ENCODE measurements at places on chromosomes 13 and 19.

DNA sequence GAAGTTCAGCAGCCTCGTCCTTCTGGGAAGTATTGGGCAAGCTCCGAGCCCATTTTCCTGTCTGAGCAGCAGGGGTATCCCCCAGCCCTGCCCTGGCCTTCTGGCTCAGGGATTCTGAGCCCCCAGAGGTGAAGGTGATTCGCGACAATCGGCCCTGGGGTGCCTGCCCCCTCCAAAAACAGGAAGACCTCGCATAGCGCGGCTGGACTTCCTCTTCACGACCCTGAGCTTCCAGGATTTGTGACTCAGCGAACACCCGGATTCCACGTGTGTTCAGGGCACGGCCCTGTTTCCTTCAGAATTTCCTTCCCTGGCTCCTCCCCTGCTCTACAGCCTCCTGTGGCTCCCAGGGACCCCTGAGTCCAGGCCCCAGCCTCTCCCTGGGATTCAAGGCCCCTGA lies at the start of gene SEMA6B:
Gene SEMA6B, minus strand, starts transcription at position 116 of the 400 bp plus-strand sequence. CDS start 1,227 bp downstream, outside the sequence.
- DNase-seq: no peak

GRCh38 chr13:47869776-47870175 lies 131.3 kb downstream of the SUCLA2 start:
- no peak for DNase-seq

GRCh38 chr13:112454648-112455334 lies 78.6 kb downstream of the SPACA7 start:
- DNase-seq: no peak

- no peak for DNase-seq
Observed at GRCh38 chr13:110698689-110699088, 7.2 kb downstream of the CARS2 start.

DNA sequence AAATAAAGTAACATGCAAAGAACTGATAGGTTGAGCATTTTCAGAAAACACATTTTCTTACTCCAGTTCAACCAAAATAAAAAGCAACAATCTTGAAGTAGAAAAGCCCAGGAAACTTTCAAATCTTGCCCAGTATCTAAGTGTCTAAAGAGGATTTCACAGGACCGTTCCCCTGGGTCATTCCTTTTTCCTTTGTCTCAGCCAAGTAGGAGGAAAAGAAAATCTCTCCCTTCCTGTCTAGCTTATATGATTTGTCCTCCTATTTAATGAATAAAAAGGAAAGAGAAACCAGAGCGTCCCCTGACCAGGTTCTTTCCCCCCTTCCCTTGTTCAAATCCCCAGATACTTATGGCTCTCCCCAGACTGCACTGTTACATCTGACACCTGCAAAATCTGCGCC lies 248.0 kb downstream of the KCTD12 start:
- DNase-seq: no peak

GRCh38 chr19:19457671-19458070 lies 52.2 kb downstream of the GATAD2A start:
- DNase-seq: no peak

GRCh38 chr19:56637976-56638555 lies 4.9 kb upstream of the SMIM17 start:
- no peak for DNase-seq

DNA sequence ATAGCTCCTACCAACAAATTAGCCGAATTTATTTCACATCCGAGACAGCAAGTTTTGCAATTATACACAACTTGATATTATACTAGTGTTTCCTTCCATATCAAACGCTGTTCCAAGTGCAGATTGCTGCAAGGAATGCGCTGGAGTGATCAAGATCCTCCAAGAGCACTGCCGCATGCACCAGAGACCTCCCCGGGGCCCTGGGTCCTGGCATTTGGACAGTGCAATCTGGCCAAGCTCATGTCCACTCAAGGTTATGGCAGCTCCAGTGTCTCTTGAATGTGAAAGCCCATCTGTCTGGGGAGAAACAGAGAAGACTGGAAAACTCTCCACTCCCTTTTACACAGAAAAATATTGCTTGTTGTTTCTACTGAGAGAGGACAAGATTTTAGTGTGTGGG lies 111.9 kb downstream of the HSPH1 start:
- no peak for DNase-seq

DNA sequence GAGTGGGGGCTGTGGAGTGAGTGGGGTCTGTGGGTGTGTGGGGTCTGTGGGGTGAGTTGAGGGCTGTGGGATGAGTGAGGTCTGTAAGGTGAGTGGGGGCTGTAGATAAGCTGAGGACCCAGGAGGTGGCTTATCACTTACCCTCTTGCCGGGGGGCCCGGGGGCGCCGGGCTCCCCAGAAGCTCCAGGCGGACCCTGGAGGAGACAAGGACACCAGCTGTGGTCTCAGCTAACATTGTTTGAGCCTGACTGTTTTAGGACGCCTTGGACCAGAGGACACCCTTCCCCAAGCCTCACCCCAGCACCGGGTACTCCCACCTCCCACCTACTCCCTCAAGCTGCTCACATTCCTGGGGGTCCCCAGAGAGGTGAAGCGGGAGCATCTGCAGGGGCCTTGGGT lies 34.2 kb upstream of the OLFM2 start:
- DNase-seq: no peak

- DNase-seq: no peak
Observed at GRCh38 chr13:29922896-29923295, 72.5 kb upstream of the UBL3 start.

GRCh38 chr19:35901854-35902661 lies at the start of gene HCST:
TSS of gene HCST (plus strand) at chr19:35902529. CDS start at chr19:35902594, 65 bp downstream.
- no peak for DNase-seq

DNA sequence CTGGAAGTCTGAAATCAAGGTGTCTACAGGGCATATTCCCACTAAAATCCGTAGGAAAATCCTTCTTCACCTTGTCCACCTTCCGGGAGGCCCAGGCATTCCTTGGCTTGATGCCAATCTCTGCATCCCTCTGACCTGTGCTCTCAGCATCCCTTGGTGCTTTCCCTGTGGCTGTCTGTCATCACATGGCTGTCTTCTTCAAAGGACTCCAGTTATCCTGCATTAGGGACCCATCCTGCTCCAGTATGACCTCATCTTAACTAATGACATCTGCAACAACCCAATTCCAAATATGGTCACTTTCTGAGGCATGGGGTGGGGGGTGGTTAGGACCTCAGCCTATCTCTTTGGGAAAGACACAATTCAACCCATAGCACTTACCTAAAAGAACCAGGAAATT lies 423.8 kb downstream of the IRS2 start:
- no peak for DNase-seq

GRCh38 chr13:41708713-41709112 lies 251.4 kb downstream of the RGCC start:
- DNase-seq: no peak

- no peak for DNase-seq
Observed at GRCh38 chr13:43783820-43784219, 3.0 kb downstream of the ENOX1 start.

GRCh38 chr19:44744871-44745332 lies 3.6 kb upstream of the BCL3 start:
- DNase-seq: no peak

DNA sequence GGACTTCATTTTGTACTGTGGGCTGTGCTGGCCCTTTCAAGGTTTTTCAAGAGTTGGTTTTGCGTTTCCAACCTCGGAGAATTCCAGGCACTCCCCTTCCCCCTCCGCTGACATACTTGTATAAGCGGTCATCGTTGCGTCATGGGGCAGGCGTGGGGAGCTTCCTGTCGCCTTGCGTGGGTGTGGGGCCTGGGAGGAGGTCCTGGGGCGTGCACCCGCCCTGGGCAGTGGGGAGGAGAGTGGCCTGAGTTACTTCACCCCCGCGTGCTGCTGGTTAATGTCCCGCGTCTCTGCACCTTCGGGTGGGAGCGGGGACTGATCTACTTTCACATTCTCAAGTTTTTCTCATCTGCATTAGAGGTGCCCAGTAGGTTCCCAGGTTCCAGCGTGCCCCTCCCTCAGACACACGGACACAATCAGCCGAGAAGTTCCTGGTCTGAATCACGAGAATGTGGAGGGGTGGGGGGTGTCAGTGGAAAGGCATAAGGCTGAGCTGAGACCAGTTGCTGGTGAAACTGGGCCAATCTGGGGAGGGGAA lies 4.1 kb downstream of the IER2 start:
- no peak for DNase-seq

DNA sequence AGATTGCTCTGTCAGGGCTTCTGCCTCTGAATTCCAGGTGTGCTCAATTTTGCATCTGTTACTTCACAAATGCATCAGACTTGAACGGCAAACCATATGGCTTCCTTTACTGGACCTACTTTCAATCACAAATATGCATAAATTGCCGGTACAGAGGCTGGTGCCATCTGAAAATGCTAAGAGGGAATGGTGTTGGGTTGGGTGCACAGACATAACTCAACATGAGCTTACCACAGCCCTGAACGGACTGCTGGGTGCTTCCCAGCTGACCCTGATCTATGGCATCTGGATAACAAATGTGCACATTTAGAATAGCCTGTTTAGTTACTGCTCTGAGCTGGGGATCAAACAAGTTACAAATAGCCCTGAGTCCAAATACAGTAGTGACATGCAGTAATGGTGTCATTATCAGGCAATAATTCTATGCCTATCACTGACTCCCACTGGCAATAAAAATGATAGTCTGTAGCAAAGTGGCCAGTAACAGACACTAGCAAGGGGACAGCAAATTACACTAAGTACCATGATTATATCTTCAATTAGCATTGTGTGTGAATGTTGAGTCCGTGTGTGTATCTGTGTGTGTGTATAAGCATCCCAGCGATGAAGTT lies 927.3 kb downstream of the DIAPH3 start:
- DNase-seq: no peak

DNA sequence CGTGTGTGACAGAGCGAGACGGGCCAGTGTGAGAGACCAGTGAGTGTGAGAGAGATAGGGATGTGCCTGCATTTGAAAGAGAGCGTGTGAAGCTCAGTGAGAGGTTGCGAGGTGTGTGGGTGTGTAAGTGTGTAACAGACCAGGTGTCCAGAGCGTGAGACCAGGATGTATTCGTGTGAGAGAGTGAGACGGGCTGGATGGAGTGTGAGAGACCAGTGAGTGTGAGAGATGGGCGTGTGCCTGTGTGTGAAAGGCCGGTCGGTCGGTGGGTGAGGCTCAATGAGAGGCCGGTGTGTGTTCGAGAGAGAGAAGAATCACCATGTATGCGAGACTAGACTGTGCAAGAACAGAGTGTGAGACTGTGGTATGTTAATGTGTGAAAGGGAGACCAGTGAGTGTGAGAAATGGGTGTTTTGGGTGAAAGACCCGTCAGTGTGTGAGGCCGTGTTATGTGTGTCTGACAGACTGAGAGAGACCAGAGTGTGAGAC lies 679 bp downstream of the ZNF471 start:
- no peak for DNase-seq

DNA sequence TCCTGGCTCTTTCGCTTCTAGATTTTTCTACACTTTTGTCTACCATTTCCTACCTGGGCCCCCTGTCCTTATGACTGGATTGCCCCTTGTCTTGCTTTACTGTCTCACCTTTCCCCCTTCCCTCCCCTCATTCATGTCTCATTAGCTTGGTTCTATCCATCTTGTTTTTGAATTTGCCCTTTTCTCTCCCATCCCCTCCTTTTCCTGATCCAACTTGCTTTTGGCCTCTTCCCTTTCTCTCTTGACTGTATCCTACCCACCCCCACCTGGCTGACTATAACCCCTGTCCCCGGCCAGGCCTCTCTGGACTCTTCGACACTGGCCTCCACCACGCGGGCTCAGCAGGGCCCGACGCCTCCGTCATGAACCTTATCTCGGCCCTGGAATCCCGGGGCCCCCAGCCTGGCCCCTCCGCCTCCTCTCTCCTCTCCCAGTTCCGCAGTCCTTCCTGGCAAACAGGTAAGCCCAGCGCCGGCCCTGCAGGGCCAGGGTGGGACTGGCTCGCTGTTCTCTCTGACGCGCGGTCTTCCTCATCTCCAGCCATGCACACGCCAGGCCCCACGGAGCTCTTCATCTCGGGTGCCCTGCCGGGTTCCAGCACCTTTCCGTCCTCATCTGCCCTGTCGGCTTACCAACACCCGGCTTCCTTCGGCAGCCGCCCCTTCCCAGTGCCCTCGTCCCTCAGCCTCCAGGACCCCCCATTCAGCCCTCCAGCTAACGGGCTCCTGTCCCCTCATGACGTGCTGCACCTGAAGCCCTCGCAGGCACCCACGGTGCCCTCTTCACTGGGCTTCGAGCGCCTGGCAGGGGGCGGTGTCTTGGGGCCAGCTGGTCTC lies 3.4 kb downstream of the PRR12 start:
- DNase-seq: no peak

- no peak for DNase-seq
Observed at GRCh38 chr13:77022341-77022740, 4.6 kb downstream of the FBXL3 start.

DNA sequence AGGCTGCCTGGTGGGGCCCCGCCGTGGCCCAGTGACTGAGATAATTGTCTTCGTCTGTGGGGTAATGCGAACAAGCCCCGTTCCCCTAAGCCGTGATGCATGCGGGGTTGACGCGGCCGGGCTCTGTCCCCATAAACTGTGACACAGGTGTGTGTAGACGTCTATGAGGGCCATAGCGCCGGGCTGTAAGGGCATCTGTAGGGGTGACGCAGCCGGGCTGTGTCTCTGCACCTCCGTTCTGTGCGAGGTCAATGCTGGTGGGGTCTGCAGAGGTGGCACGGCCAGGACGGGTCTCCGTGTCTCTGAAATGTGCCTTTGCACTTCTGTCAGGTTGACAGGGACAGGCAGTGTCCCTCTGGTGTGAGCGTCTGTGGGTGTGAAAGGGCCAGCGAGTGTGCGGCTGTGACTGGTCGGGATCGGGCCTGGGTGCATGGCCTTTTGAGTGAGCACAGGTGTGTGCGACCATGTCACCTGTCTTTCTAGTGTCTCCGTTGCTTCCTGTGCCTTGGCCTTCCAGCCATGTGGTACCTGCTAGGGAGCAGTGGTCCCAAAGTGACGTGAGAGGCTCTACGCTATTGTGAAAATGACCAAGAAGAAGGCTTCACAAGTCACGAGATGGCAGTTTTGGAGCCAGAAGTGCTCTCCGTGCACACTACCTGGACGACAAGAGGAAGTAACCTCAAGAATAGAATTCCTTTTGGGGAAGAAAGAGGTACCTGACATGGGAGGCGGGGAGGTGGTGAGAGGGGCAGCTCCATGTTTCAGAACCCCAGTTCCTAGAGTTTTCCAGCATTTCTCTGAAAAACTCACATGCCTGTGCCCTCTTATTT lies 16.4 kb upstream of the ZNF331 start:
- DNase-seq: no peak

DNA sequence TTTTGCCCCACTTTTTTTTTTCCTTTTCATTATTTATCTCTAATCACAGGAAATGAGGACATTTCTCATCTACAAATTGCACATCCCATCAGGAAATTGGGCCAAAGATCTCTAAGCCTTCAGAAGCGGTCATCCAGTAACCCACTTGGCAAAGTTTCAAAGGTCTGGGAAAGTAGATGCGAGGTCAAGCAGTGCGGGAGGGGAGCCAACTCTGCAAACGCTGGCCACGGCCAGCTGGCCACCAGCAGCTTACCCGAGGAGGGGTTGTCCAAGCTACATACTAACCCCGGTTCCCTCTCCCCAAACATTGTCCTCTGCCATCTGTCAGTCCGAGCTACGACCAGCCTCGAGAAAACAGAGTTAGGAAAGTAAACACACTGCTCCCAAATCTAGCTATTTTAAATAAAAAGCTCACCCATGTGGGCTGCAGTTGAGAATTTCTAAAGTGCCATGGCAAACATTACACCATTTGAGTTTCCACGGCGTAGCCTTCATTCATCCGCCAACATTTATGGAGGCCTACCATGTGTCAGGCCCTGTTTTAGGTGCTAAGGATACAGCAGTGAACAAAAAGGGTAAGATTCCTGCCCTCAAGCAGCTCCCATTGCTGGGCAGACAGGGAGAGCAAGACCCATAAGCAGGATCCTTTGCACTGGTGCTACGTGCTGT lies 11.5 kb downstream of the FFAR2 start:
- DNase-seq: no peak
